ENCODE measurements at places on chromosomes 7 and 10.

GRCh38 chr7:130409067-130409711, 28.9 kb downstream of the CPA1 start:
- DNase-seq: no peak

- no peak for DNase-seq
These were observed 202.8 kb upstream of the SMIM30 start for GRCh38 chr7:113321201-113321600.

- DNase-seq: no peak
These were observed 21.6 kb downstream of the KCNH2 start for GRCh38 chr7:150956395-150957132.

- no peak for DNase-seq
These were observed 16.1 kb downstream of the DYDC2 start for GRCh38 chr10:80372675-80373074.

DNA sequence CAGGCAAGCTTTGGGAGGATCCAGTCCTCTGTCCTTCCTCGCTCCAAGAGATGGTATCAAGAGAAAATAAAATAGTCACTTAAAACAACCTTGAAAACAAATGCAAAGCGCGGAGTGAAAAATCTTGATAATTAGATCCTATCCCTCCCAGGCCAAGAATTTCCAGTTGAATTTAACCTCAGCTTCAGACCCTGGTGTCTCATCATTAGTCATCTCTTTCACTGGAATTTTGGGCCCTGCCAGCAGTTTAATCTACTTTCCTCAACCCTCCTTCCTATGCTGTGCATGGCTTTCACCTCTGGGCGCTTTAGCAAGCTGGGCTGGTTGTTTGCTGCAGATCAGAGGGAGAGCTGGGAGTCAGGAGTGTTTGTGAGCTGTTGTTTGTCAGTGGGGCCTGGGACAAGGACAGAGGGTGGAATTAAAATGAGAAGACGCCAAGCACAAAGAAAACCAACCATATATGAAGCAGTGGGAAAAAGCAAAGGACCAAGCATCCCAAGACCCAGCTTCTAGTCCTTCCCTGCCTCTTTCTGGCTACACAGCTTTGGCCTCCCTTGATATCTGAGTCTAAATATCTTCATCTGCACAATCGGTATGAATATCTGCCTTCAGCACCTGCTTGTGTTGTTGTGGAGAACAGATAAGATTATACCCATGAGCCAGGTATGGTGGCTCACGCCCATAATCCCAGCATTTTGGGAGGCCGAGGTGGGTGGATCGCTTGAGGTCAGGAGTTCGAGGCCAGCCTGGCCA, 13.5 kb downstream of the MYOF start:
- DNase-seq: peak; percentile 94

GRCh38 chr7:34158368-34159153, 253.2 kb downstream of the BMPER start:
- peak; percentile 13 for DNase-seq

- DNase-seq: no peak
These were observed 17.9 kb downstream of the RPP30 start for GRCh38 chr10:90889636-90890035.

GRCh38 chr7:43824963-43825362, 44.4 kb downstream of the MRPS24 start:
- DNase-seq: no peak

GRCh38 chr7:101927802-101928201, 110.4 kb downstream of the CUX1 start:
- DNase-seq: no peak

GRCh38 chr7:50141131-50141530, 48.1 kb upstream of the ZPBP start:
- no peak for DNase-seq

- no peak for DNase-seq
These were observed 266.8 kb downstream of the SORCS1 start for GRCh38 chr10:106897719-106898118.

- peak; percentile 90 for DNase-seq
These were observed 177.9 kb upstream of the PLXDC2 start for GRCh38 chr10:19638182-19638895.
